ENCODE measurements at places on chromosomes 5 and 9.

GRCh38 chr9:137787381-137787780 is 90.2 kb upstream of the CACNA1B start:
- DNase-seq: no peak

DNA sequence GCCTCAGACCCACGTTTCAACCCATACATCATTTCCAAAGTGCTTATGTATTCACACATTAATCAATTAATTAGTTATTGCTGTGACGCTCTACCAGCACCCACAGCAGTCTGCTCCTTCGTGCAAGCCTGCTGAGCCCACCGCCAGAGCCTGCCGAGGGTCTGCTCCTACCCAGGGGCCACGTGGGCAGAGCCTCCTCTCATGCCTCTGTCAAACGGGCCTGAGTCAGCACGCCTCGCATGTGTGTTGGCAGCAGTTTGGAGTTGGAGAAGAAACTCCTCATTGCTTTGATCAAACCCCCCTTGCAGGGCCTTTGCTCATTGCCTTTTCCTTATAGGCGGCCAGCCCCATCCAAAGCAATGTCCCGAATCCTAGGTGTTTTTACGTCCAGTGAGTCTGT is 256.2 kb upstream of the IRX4 start:
- no peak for DNase-seq

- DNase-seq: no peak
These were observed 4.7 kb downstream of the SARDH start for GRCh38 chr9:133733421-133733795.

DNA sequence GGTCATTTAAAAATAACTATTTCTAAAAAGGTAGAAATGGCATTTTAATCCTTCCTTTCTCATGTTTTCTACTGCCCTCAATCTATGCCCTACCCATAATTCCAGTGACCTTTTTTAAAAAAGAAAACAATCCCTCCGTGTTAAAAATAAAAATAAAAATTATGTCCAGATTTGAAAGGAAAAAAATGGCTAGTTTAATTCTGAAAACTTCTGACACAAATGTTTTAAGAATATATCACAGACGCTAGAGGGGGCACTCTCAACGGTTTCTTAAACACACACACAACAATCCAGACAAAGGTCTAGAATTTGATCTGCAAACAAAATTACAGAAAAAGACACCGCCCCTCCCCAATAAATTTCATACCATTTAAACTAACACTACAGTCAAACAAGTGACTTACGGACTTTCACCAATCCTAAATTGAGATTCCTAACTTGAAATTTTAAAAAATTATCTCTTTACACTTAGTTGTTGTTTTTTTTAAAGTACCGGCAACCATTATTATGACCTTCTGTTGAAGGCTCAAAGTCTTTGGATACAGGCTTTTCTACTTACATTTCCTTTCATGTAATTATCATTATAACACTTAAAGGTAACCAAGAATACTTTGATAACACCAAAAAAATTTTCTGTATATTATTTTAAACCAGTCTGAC is 38.2 kb downstream of the CLINT1 start:
- no peak for DNase-seq

GRCh38 chr9:135489188-135489906 is 9.8 kb downstream of the PPP1R26 start:
- DNase-seq: no peak

DNA sequence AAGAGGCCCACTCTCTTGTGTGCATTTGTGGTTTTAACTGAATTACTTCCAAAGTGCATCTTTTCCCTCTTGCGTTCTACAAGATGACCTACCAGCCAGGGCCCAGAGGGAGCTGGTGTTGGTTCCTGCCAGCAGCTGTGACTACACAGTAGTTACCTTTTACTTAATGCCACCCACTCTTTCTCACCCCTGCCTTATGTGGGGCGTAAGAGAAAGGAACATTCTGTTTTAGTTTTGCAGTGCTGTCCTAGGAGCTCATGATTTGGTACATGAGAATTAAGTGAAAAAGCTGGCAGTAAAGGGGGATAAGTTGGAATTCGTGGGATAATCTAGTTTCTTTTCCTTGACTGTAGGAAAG is 45.4 kb downstream of the RCL1 start:
- no peak for DNase-seq

DNA sequence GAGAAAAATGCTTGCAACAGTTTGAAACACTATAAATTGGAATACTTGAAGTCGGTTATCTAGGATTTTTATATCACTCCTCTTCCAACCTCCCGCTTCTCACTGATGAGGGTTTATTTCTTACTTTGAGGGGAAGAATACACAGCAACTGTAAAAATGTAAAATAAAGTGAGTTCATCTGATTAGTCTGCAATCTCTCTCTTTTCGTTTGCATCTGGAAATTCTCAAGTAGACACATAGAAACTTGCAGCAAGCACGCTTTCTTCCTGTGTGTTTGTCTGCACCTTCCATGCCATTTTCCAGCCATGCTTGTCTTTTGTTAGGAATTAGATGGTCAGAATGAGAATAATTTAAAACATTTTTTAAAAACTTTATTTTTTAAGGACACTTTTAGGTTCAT is 45.1 kb upstream of the TAF11L2 start:
- DNase-seq: no peak

DNA sequence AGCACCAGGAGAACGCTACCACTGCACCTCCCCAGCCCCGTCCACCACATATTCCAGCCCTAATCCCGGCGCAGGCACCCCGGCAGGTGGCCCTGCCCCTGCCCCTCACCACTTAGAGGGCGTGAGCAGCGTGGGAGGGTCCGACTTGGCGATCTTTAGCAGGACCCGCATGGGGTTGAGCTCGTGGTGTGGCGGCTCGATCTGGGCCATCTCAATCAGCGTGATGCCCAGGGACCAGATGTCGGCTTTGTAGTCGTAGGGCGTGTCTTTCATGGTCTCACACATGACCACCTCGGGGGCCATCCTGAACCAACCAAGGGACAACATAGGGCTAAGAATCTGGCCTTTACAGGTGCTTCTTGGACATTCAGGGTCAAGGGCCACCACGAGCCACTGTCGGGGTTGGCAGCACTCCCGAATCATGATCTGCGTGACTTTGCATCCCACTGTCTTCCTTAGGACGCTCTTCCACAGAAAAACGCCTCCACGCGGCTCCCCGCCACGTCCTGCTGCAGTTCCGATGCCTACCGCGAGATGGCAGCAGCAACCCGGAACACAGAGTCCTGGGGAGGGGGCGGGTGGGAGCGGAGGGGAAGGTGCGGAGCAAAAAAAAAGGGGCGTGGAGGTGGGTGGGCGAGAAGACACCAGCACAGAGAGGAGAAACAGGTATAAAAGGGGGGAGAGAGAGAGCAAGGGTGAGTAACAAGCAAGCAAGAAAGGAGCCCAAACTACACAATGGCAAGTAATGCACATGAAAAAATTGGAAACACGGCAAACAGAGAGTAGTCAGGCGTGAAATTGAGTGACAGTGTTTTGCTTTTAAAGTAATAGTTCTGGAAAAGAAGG is 81.3 kb downstream of the STK10 start:
- peak; percentile 82 for DNase-seq

Measured in CD4-positive, alpha-beta T cell (primary cell).